Stomach (tissue), 19 donors: ENCODE measurements at places on chromosomes 6 and 20.
A peak's percentile ranks its signal among the peaks of the same experiment; 100 is the strongest.

DNA sequence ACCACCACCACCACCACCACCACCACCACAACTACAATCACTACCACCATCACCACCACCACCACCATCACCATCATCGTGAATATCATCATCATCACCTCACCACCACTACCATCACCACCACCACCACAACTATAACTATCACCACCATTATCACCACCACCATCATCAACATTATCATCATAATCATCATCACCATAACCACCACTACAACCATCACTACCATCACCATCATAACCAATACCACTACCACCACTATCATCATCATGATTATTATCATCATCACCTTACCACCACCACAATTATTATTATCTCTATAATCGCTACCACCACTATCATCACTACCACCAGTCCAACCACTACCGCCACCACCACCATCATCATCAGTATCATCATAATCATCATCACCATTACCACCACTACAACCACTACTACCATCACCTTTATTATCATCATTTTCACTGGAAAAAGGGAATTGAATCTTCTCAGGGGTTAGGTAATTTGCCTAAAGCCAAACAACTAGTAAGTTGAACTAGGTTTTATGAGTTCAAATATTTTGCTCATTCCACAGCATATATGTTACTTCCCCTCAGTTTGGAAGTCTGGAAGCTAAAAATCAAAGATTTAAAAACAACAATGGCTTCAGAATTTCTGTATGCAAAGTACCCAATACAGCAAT is 8.3 kb downstream of the RIPOR2 start:
- DNase-seq = no peak

DNA sequence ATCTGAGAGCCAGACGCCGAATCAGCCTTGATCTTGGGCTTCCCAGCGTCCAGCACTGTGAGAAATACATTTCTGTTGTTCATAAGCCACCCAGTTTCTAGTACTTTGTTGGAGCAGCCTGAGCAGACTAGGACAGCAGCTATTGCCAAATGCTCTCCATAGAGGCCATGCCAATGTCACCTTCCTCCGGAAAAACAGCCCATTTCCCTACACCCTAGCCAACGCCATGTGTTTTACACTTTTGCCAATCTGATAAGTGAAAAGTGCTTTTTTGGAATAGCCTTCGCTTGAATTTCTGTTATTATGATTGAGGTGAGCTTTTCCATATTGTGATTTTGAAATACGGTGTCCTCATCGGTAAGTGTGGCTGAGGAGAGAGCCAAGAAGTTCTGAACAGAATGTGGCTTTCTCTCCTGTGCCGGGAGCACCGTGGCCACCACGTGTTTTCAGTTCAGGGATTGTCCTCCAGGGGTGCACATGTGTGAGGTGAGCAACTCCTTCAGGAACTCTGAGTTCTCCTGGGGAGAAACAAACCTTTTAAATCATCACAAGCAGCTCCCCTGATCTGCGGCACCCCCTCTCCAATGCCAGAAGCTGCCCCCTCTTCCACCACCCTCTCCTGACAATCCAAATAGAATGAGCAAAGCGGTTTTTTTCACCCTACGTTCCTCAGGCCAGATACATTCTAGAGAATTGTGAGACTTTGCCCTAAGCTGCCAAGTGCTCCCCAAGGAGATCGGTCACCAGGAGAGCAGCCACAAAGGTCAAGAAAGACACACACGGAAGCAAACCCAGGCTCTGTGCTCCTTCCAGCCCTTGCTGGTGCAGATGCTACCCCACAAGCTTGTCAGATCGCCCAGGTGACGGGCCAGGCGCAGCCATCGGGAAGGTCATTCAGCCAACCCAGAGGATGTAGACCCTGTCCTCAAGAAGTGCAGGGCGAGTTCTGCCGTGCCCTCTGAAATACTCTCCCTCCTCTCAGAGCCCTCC is 36.0 kb downstream of the TAF8 start:
- peak; percentile 51 for DNase-seq

DNA sequence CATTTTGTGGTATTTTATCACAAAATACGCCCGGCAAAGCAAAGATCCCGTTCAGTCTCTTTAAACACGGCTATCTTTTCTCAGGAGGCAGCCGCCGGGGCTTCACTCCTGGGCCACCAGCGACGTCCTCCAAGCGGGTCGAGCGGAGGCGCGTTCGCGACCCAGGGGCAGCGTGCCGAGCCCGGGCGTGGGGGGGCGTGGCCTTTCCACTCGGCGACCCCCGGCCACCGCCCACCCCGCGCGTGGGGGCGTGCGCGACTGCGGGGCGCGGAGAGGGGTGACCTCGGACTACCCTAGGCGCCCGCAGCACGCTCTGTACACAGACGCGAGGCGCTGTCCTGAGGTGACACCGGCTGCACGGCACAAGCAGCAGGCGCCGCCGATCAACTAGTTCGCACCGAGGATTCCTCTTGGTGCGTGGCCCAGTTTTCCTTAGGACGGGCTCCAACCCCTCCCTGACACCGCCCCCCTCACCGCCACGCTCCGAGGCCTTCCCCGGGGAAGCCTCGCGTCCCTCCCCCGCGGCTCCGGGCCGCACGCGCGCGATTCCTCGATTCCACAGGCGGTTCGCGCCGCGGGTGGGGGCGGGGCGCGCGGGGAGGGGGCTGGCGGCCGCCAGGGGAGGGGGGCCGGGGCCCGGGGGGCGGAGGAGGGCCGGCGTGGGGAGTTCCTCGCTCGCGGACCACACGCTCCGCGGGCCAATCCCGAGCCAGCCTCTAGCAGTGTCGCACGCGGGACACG is 1.1 kb upstream of the JARID2 start:
- DNase-seq = peak; percentile 80

GRCh38 chr6:168305096-168305749 is 14.4 kb downstream of the DACT2 start:
- no peak for DNase-seq

DNA sequence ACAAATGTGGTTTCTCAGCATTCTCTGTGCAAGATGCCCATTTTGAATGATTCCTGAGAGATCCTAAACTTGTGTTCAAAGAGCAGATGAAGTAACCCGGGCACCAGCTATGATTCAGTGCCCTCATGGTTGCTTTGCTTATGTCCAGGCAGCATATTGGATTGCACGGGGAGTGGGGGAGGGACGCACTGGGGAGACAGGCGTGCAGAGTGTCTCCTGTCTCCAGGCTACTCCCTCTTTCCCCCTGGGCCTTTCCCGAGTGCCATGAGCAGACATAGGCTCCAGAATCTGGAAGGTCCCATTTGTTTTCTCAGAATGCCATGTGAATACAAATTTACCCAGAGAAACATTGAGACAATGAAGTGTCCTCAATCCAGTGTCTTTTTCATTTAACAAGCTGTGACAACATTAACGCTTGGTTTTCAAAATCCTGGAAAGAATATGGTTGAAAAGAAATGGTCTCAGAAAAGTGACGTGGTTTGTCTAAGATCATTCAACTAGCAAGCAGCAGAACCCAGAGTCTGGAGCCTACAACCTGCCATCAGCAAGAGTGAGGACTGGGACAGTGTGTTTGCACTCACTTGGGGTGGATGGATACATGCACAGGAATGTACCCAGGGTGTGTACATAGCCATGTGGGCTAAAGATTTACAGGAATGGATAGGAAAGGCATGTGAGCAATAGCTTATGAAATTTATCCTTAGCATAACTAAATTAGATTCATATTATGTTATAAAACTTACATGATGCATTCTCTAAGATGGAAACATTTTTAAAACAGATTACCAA is 4.2 kb downstream of the SYNDIG1 start:
- DNase-seq = no peak

DNA sequence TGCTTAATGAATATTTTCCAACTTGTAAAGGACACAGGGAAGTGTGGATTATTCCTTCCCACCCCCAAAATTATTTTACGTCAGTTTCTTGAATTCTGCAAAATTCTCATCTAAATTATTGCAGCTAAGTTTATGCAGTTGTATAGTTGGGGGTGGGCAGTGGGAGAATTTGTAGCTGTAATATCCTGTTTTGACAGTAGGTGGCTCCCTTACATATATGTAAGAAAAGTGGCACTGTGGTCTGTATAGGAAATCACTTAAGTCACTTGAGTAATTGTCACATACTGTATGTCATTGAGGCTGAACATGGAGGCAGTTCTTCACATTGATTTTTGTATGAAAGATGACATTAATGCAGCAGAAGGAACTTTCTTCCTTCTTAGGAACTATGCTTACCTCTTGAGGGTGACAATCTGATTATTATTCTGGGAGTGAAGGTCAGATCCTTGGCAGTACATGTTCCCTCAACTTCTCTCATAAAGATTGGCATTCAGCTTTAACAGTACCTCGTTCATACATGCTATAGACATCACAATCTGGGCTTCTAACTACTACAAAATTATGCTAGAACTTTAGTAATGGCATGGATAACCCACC is 14.6 kb upstream of the CFAP206 start:
- DNase-seq = no peak

DNA sequence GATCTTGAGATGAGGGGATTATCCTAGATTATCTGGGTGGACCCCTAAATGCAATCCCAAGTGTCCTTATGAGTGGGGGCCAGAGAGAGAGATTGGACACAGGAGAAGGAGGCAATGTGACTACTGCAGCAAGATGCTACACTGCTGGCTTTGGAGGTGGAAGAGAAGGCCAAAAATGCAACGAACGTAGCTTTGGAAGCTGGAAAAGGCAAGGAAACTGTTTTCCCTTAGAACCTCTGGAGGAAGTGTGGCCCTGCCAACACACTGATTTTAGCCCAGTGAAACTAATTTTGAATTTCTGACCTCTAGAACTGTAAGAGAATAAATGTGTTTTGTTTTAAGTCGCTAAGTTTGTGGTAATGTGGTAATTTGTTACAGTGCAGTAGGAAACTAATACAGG is 15.7 kb downstream of the PPARD start:
- no peak for DNase-seq

DNA sequence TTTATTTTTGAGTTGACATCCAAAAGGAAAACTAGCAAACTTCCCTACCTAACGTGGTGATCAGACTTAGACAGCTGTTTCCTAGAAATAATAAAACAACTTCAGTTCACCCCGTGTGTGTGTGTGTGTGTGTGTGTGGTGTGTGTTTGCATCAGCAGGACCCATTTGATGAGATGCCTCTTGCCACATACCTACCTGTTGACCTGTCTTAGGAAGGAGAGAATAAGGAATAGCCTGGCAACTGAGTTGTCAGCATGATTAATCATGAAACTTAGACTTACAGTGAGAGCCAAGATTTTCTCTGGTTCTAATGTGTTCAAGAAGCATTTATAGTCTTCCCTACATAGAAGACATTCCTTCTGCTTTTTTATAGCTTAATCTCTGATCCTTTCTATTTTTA is 16.1 kb upstream of the PBOV1 start:
- no peak for DNase-seq

DNA sequence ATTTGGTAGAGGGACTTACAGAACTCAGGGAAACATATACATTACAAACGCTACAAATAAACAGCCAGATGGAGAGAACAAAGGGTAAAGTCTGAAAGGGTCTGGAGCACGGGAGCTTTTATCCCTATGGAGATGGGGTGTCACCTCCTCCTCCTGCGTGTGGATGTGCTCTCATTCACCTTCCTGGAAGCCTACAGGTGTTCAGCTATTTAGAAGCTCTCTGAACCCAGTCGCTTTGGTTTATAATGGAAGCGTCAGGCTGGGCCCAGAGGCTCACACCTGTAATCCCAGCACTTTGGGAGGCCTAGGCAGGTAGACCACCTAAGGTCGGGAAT is 17.7 kb upstream of the ITCH start:
- DNase-seq = no peak
